ENCODE measurements at places on chromosomes 5 and 9. TPM values are rescaled to one million over a fixed set of nuclear protein-coding genes. Genes with fewer than 3 reads are reported as not detected.

WNT8A gene
- not detected for total RNA-seq

GRIA1 gene
- total RNA-seq: 2.1 TPM

PCDHA1 gene
- not detected for total RNA-seq

SVEP1 gene
- 9.8 TPM for total RNA-seq

PRRX2 gene
- total RNA-seq: 15.1 TPM

PCDHB10 gene
- total RNA-seq: 0.68 TPM

PCDHB15 gene
- total RNA-seq: 0.70 TPM

WWC1 gene
- 0.38 TPM for total RNA-seq

OR1Q1 gene
- 0.08 TPM for total RNA-seq

CCDC152 gene
- total RNA-seq: 1.3 TPM

ADAMTS12 gene
- 18.6 TPM for total RNA-seq

WHRN gene
- total RNA-seq: 1.2 TPM

LURAP1L gene
- 29.0 TPM for total RNA-seq

ZNF454 gene
- 2.8 TPM for total RNA-seq

DMGDH gene
- 0.68 TPM for total RNA-seq

ECM2 gene
- total RNA-seq: 17.3 TPM

KCNV2 gene
- not detected for total RNA-seq

SPINK14 gene
- not detected for total RNA-seq

NEUROG1 gene
- total RNA-seq: not detected

SH3RF2 gene
- total RNA-seq: 0.59 TPM

NUTM2F gene
- not detected for total RNA-seq

STK32A gene
- total RNA-seq: 0.82 TPM

IFNA2 gene
- total RNA-seq: not detected

TAF11L10 gene
- total RNA-seq: not detected

RAB3C gene
- total RNA-seq: not detected

IL33 gene
- 186 TPM for total RNA-seq

SLC45A2 gene
- total RNA-seq: not detected

PPIC gene
- total RNA-seq: 131 TPM

CDK9 gene
- total RNA-seq: 66.2 TPM

PCDHGA3 gene
- total RNA-seq: 0.23 TPM

MLANA gene
- not detected for total RNA-seq
